A549 treated with CORT108297 at 1 μM for 4 hours (cell line): ENCODE measurements at places on chromosomes 6 and 20. TPM values are rescaled to one million over a fixed set of nuclear protein-coding genes. Genes with fewer than 3 reads are reported as not detected.

Gene HAO1
- total RNA-seq, result not detected in 5 replicates

Gene BAK1
- total RNA-seq, result 34.0 to 41.4 TPM (median 39.6 TPM) in 5 replicates

Gene TNFRSF6B
- 0.47 to 1.4 TPM (median 0.76 TPM) in 5 replicates for total RNA-seq

Gene RAET1E
- total RNA-seq, result 2.2 to 3.7 TPM (median 2.6 TPM) in 5 replicates

Gene RHAG
- total RNA-seq, result 0.06 to 0.10 TPM (median 0.07 TPM) in 3 of 5 replicates, not detected in the others

Gene MRS2
- 20.1 to 22.3 TPM (median 20.6 TPM) in 5 replicates for total RNA-seq

Gene RIPOR3
- total RNA-seq, result 0.02 to 0.09 TPM (median 0.06 TPM) in 4 of 5 replicates, not detected in the other
